ENCODE measurements at places on chromosomes 11 and 22.

DNA sequence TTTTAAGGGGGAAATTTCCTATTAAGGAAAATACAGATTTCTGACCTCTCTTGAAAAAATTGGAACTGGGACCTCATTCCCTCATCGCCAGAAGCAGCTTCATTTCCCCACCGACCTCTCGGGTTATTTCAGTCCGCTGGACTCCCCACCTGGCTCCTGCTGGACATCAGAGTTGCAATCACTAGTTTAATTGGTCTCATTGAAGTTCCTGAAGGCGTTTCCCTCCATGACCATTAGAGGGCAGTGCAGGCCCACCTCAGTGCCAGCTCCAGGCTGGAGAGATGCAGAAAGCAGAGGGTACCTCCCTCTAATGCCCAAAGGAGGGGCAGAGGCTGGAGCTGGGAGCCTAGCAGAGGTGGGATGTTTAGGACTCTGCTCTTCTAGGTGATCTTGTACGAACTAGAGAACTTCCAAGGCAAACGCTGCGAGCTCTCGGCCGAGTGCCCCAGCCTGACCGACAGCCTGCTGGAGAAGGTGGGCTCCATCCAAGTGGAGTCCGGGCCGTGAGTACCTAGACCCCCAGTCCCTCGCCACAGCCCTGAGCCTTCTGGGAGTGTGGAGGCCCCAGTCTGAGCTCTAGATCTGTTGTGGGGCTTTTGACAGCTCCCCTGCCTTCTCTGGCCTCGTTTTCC, 2.7 kb downstream of the CRYBB3 start:
- peak; percentile 44 for DNase-seq

- DNase-seq = no peak
Measured at GRCh38 chr11:131945706-131946105, 575.3 kb downstream of the NTM start.

- DNase-seq = no peak
Measured at GRCh38 chr11:102389253-102389652, 42.2 kb downstream of the BIRC2 start.

DNA sequence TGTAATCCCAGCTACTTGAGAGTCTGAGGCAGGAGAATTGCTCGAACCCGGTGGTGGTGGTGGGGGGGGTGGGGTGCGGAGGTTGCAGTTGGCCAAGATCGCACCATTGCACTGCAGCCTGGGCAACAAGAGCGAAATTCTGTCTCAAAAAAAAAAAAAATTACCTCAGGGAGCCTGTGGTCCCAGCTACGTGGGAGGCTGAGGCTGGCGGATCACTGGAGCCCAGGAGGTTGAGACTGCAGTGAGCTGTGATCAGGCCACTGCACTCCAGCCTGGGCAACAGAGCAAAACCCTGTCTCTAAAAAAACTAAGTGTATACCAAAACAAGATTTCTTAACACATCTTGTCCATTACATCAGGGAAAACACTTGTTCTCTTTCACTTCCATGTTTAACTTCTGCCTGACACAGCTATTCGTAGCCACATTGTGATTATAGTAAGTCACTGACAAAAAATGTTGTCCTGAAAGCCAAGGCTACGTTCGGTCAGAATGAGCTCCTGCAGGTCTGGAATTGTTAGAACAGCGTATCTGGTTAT, 1.4 kb downstream of the TMEM80 start:
- peak; percentile 80 for DNase-seq

GRCh38 chr11:91922846-91923245, 301.8 kb upstream of the FAT3 start:
- peak; percentile 45 for DNase-seq

GRCh38 chr11:766106-766935, 11.0 kb downstream of the GATD1 start:
- no peak for DNase-seq

DNA sequence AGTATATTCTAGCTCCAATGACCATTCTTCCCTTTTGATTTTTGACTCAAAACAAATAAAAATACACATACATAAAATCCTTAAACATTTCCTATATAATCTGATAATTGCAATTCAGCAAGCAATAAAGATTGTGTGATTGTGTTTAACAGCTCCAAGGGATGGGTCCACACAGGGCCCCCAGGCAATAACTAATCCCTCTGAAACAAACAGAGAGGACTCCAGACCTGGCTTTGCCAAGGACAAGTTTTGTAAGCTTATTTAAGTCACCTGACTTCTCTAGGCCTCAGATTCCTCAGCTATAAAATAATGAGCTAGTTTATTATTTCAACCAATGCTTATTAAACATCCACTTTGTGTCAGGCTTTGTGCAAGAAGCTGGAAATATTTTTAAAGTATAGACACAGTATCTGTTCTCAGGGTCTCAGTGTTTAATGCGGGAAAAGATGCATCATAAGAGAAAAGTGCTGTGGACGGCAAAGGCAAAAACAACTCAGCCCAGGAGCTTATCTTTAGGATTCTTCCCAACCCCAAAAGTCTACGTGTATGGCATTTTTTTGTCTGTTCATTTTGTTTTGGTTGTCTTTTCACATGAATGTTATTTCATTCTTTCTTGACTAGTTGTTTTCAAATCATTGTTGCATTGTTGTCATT, 20.1 kb downstream of the FZD4 start:
- no peak for DNase-seq

- peak; percentile 19 for DNase-seq
Measured at GRCh38 chr22:39773976-39774539, 119.5 kb downstream of the ENTHD1 start.

DNA sequence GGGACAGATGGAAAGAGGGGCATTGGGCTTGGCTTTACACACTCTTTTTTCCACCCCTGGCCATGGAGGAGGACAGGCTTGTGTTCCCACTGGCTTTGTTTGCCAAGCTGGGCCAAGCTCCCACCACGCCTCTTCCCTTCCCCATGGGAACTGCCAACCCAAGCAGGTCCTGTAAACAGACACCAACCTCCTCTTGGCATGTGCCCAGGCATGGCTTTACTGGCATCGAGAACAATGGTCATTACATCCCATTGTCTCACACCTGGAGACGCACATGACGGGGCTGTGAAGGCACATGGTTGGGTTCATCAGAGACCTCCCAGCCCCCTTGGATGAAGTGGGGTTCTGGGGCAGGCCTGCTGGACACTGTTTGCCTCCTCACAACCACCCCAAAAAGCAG, 11.7 kb downstream of the SEC14L3 start:
- DNase-seq = no peak

DNA sequence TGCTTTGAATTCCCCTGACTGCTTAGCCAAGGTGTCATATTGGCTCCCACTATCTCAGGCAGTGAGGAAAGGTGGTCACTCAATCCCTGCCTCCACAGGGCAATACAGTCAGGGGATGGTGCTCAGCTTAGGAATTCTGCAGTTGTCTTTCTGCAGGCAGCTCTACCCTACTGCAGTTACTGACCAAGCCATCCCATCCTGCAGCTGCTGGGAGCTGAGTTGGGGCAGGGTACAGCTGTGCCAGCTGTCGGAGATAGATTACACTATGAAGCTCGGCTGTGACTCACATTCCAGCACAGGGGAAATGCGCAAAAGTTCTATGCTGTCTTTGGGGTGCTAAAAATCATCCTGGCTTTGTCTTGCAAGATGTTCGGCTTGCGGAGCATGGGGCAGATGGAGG, 4.4 kb upstream of the DAGLA start:
- no peak for DNase-seq

- no peak for DNase-seq
Measured at GRCh38 chr11:94539420-94539819, 4.3 kb upstream of the FUT4 start.

DNA sequence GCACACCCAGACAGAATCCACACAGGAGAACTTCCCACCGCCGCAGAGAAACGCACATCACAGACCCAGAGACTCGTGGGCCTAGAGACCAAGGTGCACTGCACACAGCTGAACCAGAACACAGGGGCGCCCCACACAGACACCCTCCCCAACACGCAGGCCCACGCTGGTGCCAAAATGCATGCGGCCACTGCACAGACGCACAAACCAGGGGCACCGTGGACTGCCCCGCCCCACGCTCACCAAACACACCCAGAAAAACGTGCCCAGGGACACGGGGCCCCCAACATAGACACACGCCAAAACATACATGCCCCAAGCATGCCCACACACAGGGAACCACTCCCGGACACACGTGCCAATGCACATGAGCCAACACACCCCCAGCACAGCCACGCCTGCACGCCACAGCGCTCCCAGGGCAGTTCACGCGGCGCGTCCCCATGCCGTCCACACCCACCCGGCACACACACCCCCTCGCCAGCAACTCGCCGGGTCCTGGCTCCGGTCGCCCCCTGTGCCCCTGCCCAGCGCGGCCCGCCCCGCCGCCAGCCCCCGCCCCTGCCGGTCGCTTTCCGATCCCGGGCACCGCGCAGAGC, 7.8 kb downstream of the ELFN2 start:
- no peak for DNase-seq

GRCh38 chr11:67307545-67308001, 4.2 kb downstream of the SSH3 start:
- DNase-seq = no peak

- peak; percentile 37 for DNase-seq
Measured at GRCh38 chr11:46112961-46113607, 8.2 kb downstream of the PHF21A start.

- no peak for DNase-seq
Measured at GRCh38 chr22:41898645-41899044, 16.2 kb downstream of the SHISA8 start.

- no peak for DNase-seq
Measured at GRCh38 chr11:27912916-27913315, 195.0 kb downstream of the KIF18A start.

DNA sequence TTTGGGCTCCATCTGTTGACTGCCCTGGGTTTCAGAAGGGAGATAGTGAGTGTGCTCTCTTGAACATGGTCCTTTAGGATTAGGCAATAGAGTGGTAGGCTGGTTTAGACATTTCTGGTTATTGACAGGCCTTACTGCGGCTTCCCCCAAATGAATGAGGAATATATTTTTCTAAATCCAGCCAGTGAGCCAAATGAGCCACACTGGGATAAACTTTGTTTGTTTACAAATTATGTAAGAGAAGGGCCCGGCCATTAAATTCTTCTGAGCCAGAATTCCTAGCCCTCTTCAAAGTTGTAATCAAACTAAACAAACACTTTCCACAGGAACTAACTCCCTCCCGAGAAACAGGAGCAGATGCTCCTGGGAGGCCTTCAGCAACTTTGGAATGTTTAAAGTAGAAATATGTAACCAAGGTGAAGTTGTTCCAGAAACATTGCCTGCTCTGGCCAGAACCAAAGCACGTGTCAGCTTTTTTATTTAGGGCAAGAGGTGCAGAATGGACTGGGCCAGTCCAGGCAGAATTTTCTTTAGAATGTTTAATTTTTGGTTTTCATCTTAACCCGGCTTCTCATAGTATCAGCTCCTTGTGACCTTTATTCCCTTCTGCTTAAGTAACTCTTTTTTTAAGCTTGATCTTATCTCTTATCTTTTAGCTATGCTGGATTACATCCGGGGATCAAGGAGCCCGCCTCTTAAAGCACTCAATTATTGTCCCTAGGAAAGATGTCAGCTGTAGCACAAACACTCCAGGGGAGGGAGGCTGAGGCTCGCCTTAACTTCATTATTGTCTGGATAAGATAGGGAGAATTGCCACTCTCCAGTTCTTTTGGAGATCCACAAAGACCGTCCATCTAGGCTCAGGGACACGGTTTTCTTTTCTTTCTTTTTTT, 28.7 kb downstream of the ZNRF3 start:
- peak; percentile 39 for DNase-seq

GRCh38 chr11:134069426-134070341, 812 bp downstream of the JAM3 start:
- no peak for DNase-seq

GRCh38 chr11:75705541-75705940, 12.1 kb upstream of the MOGAT2 start:
- DNase-seq = no peak

DNA sequence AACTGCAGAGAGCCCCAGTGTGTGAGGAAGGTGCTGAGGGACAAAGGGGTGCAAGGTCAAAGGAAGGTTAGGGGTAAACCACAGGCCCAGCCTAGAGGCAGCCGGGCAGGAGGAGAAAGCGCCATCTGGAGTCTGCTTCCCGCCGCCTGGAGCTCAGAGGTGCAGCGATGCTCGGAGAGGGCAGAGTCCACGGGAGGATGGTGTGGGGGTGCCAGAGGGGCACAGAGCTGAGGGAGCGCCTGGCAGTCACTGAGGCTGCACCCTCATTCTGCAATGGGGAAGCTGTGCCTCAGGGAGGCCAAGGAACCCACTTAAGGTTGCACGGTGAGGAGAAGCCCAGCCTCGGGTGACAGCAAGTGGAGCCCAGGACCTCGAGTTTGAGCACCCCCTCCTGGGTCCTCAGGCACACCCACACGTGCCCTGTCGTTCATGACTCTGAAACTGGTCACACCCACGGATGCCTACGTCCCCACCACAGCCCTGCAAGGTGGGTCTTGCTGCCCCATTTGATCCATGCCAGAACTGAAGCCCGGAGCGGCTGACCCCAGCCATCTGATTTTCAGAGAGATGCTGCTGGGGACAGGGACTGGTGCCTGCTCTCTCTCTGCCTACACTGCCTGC, 1.6 kb downstream of the IL2RB start:
- DNase-seq = no peak

GRCh38 chr11:105164208-105164607, 24.6 kb upstream of the CARD18 start:
- no peak for DNase-seq

- DNase-seq = peak; percentile 7
Measured at GRCh38 chr11:43687120-43687791, 6.7 kb downstream of the HSD17B12 start.

DNA sequence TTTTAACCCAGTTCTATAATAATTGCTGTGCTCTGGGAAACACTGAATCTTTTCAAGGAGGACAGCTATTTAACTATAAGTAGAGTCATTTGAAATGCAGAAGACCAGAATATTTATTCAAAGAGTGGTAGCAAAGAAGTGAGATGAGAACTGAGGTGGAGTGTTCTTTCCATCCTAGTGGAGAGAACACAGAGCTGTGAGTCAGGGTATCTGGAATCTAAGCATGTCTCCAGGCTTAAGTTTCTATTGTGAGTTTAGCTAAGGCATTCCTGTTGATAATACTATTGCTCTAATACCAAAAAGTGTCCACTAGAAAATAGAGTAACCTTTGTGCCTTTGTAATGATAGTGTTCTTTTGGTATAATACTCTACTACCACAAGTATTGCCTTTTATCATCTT, 32.4 kb downstream of the JAM3 start:
- no peak for DNase-seq

GRCh38 chr22:32555581-32555980, 81.0 kb downstream of the FBXO7 start:
- DNase-seq = no peak

- DNase-seq = no peak
Measured at GRCh38 chr11:14240221-14240620, 118.8 kb downstream of the RRAS2 start.

DNA sequence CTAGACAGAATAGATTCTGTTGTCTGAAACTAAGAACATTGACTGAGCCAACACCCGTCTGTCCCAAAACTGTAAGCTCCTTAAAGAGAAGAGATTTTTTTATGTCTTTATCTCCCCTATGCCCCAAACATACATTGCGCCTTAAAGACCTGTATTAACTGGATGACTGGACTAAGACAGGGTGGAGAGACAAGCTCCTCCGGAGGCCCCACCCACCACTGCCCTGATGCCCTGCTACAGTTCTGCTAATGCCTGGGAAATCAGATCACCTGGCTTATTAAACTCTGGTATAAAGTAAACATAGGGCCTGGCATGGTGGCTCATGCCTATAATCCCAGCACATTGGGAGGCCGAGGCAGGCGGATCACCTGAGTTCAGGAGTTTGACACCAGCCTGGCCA, 203.7 kb downstream of the TENM4 start:
- no peak for DNase-seq

- no peak for DNase-seq
Measured at GRCh38 chr11:121453589-121454299, 977 bp upstream of the SORL1-AS1 start.

- DNase-seq = peak; percentile 50
Measured at GRCh38 chr22:45781459-45781858, 109.8 kb downstream of the ATXN10 start.

GRCh38 chr11:131074573-131074972, 158.3 kb upstream of the SNX19 start:
- DNase-seq = no peak
